ENCODE measurements at places on chromosomes 5 and 9.

GRCh38 chr5:88888848-88889188, 5.8 kb upstream of the MEF2C start:
- no peak for DNase-seq

DNA sequence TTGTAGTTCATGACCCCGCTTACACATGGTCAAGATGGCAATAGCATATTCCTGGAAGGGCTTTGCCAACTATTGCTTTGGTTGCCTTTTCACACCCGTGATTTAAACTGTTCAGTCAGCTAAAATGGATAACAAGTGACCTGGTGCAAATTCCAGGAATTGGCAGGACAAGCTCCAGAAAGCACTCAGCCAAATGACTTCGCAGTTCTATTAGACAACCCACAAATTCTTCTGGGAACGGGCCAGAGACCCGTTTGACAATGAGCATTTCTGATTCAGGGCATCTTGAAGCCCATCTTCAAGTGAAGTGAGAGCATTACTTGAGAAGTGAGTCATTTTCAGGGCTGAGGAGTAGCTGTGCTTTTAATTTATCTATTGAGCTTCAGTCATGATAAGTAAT, 165.0 kb downstream of the DROSHA start:
- no peak for DNase-seq

DNA sequence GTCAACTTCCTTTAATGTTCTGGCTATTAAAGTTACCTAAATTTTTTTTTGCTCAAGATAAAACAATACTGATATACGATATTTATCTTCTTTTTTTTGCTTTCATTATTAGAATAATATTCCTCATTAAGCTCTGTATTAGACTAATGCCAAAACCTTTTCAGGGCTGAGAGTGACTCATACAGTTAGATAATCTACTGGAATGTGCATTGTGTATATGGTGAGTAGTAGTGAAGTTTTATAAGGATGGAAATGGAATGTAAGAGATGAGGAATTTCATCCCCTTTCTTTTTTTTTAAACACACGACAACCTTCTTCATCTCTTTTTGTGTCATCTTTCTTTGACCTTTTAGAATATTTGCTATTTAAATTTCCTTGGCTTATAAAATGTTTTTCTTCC, 268.6 kb downstream of the ISL1 start:
- no peak for DNase-seq

GRCh38 chr9:119268985-119269384, 100.2 kb downstream of the BRINP1 start:
- no peak for DNase-seq

DNA sequence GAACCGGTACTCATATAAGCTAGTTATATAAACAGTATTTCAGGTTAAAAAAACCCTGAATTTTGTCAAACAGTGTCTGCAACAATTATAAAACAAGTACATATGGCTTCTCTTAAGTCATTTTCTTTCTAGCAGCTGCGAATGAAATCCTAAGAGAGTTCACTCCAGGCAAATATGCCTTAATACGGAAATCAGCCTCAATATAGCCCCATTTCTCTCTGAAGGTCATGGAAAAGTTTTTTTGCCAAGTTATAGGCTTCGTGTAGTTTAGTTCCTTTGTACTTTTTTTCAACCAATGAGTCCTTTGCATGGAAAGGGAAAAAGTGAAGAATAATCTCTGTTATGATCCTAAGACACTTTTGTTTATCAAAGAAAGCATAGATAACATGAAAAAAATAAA, 848.0 kb upstream of the ACO1 start:
- no peak for DNase-seq

DNA sequence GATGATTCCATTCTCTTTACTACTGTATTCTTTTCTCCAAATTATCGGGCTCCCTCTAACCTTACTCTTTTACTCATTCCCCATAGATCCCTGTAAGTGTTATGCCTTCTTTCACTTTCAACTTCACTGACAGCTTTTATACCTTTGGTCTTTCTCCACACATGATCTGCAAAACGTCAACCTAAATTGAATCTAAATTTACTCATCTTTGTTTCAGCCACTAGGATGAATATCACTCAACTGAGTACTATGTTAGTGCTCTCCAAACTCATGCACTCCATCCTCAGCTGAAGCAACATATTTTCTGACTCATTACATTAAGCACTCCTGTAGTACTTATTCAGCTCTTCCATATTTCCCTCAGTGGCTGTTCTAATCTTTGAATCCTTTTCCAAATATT, 133.4 kb downstream of the ADAMTS19 start:
- no peak for DNase-seq

- no peak for DNase-seq
Observed at GRCh38 chr5:61538722-61539501, 206.9 kb downstream of the ZSWIM6 start.

GRCh38 chr9:27340961-27341511, 44.1 kb upstream of the EQTN start:
- DNase-seq, result no peak

- no peak for DNase-seq
Observed at GRCh38 chr9:128821584-128822406, 3.5 kb downstream of the ENDOG start.

DNA sequence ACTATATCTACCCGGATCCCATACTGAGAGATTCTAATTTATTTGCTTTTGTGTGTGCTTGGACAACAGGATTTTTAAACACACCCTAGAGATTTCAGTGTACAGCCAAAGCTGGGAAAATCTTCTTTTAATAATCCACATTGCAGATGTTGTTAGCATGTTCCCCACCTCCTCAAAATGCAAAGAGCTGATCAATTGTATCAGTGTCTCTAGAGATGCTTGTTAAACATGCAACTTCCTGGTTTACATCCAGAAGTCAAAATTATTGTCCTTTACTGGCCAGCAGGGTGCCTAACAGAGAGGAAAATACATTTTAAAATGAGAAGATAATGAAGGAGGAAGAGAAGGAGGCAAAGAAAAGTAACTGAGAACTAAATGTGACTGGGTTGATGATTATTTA, 793.3 kb downstream of the SEMA5A start:
- no peak for DNase-seq

Data from activated CD4-positive, alpha-beta T cell treated with anti-CD3 and anti-CD28 coated beads, Interleukin-2, amount 50 U/mL, for 16 hours (primary cell).